Astrocyte (in vitro differentiated cells and primary cell): ENCODE measurements at places on chromosomes 2 and 18. TPM values are rescaled to one million over a fixed set of nuclear protein-coding genes. Genes with fewer than 3 reads are reported as not detected.

ACKR3 gene
- total RNA-seq: 72.7 and 88.3 TPM in 2 replicates

SCYGR4 gene
- not detected in 2 replicates for total RNA-seq

ZC3H6 gene
- total RNA-seq: 3.9 and 7.4 TPM in 2 replicates

RSAD2 gene
- total RNA-seq: 9.5 and 11.8 TPM in 2 replicates

LDLRAD4 gene
- total RNA-seq: 26.0 and 40.1 TPM in 2 replicates

PLA2R1 gene
- 7.1 and 10.5 TPM in 2 replicates for total RNA-seq

UGT1A3 gene
- total RNA-seq: not detected in 2 replicates

ALPI gene
- total RNA-seq: not detected in 2 replicates

IL1RL2 gene
- 0.43 TPM in 1 of 2 replicates, not detected in the other for total RNA-seq

IL36A gene
- total RNA-seq: not detected in 2 replicates

SPR gene
- total RNA-seq: 23.6 TPM in 2 replicates

SLC66A2 gene
- total RNA-seq: 25.3 and 27.6 TPM in 2 replicates

CCDC74A gene
- total RNA-seq: 6.5 and 7.2 TPM in 2 replicates

DNA sequence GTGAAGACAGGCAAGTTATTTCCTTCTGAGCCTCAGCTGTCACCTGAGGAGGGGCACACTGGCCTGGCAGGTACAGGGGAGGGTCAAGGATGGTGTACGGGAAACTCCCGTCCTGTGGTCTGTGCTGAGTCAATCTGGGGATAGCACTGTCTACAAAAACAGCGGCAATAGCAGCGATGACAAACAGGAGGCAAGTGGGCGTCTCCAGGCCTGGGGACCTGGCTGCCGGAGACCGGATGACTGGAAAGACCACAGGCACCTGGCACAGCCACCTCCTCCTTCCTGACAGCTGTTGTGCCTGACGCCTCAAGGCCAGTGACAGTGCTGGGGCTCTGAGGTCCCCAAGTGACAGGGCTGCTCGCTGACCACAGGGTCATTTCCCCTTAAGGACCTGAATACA is 202.1 kb upstream of the HS6ST1 start:
- no peaks in the 10 kb centered on the region for H3K27me3 ChIP-seq
- no peak overlapping the region for H3K27ac ChIP-seq
- H3K4me3 ChIP-seq: no peak overlapping the region

- H3K4me3 ChIP-seq: no peak overlapping the region
- no peak overlapping the region for H3K27ac ChIP-seq
- no peaks in the 10 kb centered on the region for H3K27me3 ChIP-seq
These were observed 112.4 kb downstream of the COL6A3 start for GRCh38 chr2:237301595-237301994.

GRCh38 chr2:174632841-174633622 is 35.4 kb upstream of the WIPF1 start:
- H3K4me1 ChIP-seq: peaks cover 14% of the 10 kb centered on the region
- no peak overlapping the region for H3K4me3 ChIP-seq
- no peaks in the 10 kb centered on the region for H3K36me3 ChIP-seq

GRCh38 chr2:100264121-100264520 is 58.2 kb downstream of the LONRF2 start:
- H3K27me3 ChIP-seq: no peaks in the 10 kb centered on the region
- no peak overlapping the region for H3K4me3 ChIP-seq
- no peaks in the 10 kb centered on the region for H3K36me3 ChIP-seq
- no peak overlapping the region for H3K27ac ChIP-seq
- H3K4me1 ChIP-seq: no peaks in the 10 kb centered on the region
- no peak for DNase-seq

GRCh38 chr2:194363295-194363694 is 1293.7 kb upstream of the SLC39A10 start:
- H3K36me3 ChIP-seq: no peaks in the 10 kb centered on the region
- no peaks in the 10 kb centered on the region for H3K27me3 ChIP-seq
- DNase-seq: no peak
- H3K27ac ChIP-seq: no peak overlapping the region
- no peak overlapping the region for H3K4me3 ChIP-seq

GRCh38 chr2:238793801-238794449 is 54.0 kb upstream of the TWIST2 start:
- H3K27ac ChIP-seq: no peak overlapping the region

DNA sequence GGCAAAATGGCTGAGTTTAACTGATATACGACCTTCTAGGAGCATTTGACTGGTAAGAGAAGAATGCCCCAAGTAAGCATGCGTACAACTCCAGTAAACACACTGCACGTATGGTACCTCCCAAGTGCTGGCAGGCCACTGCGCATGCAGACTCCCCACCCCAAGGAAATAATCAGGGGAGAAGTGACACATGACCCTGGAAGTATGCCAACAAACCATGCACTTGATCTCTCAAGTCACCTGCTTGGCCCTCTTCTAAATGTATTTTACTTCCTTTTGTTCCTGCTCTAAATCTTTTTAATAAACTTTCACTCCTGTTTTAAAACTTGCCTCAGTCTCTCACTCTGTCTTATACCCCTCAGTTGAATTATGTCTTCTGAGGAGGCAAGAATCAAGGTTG is 129.8 kb upstream of the COL5A2 start:
- H3K27me3 ChIP-seq: no peaks in the 10 kb centered on the region
- H3K36me3 ChIP-seq: no peaks in the 10 kb centered on the region
- H3K27ac ChIP-seq: no peak overlapping the region

DNA sequence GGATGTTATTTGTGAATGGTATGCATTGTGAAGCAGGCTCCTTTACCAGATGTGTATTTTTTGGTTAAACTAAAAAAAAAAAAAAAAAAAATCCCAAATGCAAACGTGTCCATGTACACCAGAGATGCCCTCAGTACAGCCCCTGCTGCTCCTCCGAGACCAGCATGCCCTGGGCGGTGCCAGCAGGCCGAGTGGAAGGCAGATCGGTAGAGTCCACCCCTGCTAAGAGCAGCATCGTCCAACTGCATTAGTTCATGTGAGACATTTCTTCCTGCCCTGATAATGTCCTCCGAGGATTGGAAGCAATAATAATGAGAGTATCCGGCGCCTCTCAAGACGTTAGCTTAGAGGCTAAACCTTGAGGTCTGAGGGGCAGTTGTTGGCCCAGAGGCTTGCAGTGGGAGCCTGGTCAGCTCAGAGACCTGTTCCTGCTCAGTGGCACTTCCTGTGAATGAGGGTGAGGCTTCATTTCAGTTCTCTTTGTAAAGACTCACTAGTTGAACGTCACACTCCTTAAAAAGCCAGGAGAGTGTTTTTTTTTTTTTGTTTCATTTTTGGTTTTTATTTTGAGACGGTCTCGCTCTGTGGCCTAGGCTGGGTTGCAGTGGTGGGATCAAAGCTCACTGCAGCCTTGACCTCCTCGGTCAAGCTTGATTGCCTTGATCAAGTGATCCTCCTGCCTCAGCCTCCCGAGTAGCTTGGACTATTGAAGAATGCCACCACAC is 5.6 kb downstream of the SLC66A3 start:
- H3K4me3 ChIP-seq: no peak overlapping the region
- H3K27ac ChIP-seq: no peak overlapping the region
- H3K36me3 ChIP-seq: no peaks in the 10 kb centered on the region
- H3K27me3 ChIP-seq: no peaks in the 10 kb centered on the region
- DNase-seq: no peak

DNA sequence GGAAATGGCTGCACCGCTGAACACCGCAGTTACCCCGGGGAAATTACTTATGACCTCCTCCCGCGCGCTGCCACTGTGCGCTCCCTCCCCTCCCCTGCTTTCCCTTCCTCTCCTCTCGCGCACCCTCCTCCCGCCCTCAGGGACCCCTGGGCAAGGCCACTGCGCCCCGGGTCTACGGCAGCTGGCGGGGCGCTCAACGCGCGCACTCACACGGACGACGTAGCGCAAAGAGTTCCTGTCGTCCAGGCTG is 7.9 kb downstream of the ALPP start:
- no peaks in the 10 kb centered on the region for H3K36me3 ChIP-seq
- H3K4me3 ChIP-seq: peak overlapping the region; percentile 42
- peak overlapping the region; percentile 36 for H3K27ac ChIP-seq
- H3K4me1 ChIP-seq: peaks cover 39% of the 10 kb centered on the region
- DNase-seq: no peak
- peaks cover 51% of the 10 kb centered on the region for H3K27me3 ChIP-seq

- DNase-seq: peak; percentile 83
- peak overlapping the region; percentile 37 for H3K27ac ChIP-seq
- H3K36me3 ChIP-seq: no peaks in the 10 kb centered on the region
- no peaks in the 10 kb centered on the region for H3K27me3 ChIP-seq
- peaks cover 25% of the 10 kb centered on the region for H3K4me1 ChIP-seq
- no peak overlapping the region for H3K4me3 ChIP-seq
These were observed 54.3 kb downstream of the CDK15 start for GRCh38 chr2:201860636-201861066.

DNA sequence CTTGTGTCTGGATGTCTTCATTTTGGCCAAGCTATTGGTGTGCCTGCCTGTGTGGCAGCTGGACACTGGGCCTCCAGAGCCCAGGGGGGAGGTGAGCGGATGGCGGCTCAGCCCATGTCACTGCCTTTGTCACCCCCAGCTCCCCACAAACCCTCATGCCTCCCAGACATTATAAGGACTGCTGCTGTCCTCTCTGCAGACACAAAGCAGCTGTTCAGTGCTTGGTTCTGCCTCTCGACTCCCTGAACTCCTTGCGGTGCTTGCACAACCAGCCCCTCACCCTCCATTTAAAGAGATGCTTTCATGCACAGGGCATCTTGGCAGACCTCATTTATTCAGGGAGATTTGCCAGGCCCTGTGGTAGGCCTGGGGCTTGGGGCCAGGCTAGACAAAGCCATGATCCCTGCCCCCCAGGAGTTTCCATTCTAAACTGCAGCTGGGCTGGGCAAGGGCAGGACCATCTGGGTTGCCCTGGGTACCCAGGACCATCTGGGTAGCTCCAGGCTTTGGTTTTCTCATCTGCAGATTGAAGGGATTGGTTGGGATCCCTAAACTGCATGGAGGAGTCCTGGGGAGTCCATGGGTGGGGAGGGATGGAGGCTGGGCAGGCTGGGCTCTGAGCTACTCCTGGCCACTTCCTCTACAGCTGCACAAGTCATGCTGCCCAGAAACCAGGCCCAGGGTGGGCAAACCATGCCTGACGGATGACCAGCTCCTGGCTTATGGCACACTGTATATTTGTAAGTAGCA is 168.5 kb downstream of the CELF4 start:
- H3K27me3 ChIP-seq: peaks cover 11% of the 10 kb centered on the region
- DNase-seq: no peak
- H3K4me1 ChIP-seq: peaks cover 4% of the 10 kb centered on the region
- H3K36me3 ChIP-seq: no peaks in the 10 kb centered on the region
- no peak overlapping the region for H3K4me3 ChIP-seq

DNA sequence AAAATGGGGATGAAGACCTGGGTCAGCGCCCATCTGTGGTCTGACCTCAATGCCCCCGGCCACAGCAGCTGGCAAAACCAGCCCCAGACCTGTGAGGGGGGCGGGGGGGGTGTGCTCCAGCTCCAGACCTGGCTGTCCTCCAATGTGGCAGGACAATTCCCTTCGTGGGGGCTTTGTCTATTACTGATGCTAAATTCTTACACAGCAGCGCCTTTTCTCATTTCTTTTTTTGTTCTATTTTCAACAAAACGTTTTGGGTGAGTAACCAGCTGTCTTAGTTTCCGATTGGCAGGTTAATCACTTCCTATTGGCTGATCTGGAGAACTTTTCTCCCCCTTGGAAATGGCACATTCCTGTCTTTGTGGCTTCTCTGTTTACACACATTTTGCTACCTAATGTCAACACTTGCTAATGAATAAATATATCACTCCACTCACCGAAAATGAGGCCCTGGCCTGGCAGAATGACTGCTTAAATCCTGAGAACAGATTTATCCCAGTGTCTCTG is 4.4 kb downstream of the SMAD7 start:
- H3K36me3 ChIP-seq: peaks cover 48% of the 10 kb centered on the region
- peak; percentile 89 for DNase-seq
- no peaks in the 10 kb centered on the region for H3K27me3 ChIP-seq
- H3K27ac ChIP-seq: peak overlapping the region; percentile 89

DNA sequence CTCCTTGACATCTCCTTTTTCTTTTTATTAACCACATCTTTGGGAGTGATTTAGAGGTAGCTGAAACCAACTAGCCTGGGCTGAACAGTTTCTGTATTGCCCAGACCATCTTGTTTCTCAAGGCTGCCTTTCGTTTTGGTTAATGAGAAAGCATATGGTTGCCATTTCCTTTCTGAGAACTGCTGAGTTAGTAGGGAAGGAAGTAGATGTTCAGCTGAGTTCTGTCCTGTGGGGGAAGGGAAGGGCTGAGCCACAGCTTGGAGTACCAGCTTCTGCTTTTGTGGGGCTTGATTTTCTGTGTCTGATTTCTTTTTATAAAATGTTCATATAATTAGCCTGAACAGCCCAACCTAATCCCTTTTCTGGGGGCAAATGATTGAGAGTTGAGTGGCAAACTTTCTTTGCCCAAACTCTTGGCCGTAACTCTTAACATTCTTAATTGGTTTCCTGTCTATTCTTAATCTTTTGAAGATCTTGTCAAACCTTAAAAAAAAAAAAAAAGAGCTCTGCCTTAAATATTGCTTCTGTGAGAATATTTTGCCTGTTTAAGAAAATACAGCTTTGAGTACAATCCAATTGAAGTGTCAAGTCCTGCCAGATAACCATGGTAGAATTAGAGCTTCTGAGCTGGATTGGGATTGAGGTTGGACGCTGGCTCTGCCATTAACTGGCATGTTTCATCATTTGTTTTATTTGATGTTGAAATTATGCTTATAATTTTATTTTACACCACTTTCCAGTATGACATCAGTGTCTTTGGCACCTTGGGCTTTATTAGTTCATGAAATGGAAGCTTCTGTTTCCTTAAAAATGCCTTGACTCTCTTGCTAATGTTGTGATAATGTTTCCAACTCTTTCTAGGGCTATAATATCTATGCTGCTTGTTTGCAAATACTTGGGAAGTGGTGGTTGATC is 1.9 kb upstream of the NABP1 start:
- no peak overlapping the region for H3K4me3 ChIP-seq
- no peak for DNase-seq
- no peaks in the 10 kb centered on the region for H3K36me3 ChIP-seq

- H3K27ac ChIP-seq: no peak overlapping the region
- H3K36me3 ChIP-seq: no peaks in the 10 kb centered on the region
- H3K4me1 ChIP-seq: peaks cover 9% of the 10 kb centered on the region
- DNase-seq: no peak
- H3K27me3 ChIP-seq: no peaks in the 10 kb centered on the region
These were observed 69.4 kb upstream of the ODC1 start for GRCh38 chr2:10517351-10518043.

DNA sequence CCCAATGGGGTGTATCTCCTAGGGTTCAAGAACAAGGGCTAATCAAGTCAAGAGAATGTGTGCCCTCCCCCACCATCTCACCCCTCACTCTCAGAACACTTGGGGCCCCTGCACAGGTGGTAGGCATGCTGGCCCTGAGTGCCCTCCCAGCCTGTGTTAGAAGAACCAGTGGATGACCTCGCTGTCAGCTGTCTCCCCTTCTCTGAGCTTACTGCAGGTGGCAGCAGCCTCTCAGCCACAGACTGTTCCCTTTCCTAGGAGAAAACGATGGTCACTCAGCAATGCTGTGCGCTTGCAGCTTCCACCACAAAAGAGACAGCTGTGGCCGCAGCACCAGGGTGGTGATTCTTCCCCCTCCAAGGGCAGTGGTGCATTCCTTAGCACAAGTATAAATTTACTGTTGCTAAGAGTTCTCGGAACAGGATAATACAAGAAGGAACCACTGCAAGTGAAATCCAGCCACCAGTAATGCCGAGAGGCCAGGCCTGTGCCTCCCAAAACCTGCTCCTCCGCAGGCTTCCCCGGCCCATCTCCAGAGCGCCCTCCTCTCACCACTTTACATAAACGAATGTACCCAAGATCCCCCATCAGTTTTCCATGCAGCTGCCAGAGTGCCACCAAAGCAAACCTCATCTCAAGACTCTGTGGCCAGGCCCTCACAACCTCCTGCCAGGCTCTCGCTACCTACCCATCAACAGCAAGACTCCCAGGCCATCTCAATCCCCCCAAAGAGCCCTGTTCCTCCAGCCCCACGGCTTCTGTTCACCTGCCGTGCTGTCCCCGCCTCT is 935 bp upstream of the RAMP1 start:
- peaks cover 4% of the 10 kb centered on the region for H3K27me3 ChIP-seq
- peak; percentile 80 for DNase-seq
- no peak overlapping the region for H3K27ac ChIP-seq
- H3K4me1 ChIP-seq: peaks cover 8% of the 10 kb centered on the region
